ENCODE measurements at places on chromosomes 3 and 15.

DNA sequence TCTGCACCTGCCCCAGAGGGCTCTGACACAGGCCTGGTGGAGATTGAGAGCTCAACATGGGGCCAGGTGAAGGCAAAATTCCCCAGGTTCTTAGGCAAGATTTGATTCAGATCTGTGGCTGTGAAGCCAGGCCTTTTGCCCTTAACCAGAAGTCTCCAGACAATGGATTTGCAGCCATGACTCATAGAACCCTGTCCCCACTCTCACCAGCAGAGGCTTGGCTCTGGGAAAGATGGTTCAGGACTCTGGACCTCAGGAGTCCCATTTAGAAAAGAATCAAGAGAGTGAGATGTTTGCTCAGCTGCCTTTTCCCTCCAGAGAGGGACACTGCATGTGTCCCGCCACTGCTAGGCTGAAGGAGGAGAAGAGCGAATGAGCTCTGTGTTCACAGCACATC lies 361.4 kb upstream of the ICE2 start:
- no peaks in the 10 kb centered on the region for H3K36me3 ChIP-seq
- no peaks in the 10 kb centered on the region for H3K27me3 ChIP-seq
- H3K4me3 ChIP-seq, result peak overlapping the region; percentile 59
- H3K4me1 ChIP-seq, result peaks cover 78% of the 10 kb centered on the region

DNA sequence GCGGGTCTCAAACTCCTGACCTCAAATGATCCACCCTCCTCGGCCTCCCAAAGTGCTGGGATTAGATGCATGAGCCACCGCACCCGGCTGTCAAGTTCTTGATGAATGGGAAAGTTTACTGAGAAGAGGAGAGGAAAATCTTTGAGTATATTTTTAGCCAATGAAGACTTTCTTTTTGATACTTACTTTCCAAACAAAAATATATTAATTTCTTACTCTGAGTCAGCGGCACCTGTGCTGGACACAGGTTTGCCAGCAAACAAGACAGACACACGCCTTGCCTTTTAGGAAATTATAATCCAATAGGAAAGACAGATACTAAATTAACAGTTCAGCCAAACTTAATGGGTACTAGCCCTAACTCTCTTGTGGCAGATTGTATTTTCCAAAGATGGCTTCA lies 166.6 kb downstream of the SHQ1 start:
- H3K27me3 ChIP-seq, result no peaks in the 10 kb centered on the region
- DNase-seq, result no peak
- H3K36me3 ChIP-seq, result no peaks in the 10 kb centered on the region
- no peaks in the 10 kb centered on the region for H3K4me1 ChIP-seq

- no peak overlapping the region for H3K4me3 ChIP-seq
- no peak overlapping the region for H3K27ac ChIP-seq
- DNase-seq, result no peak
- H3K4me1 ChIP-seq, result no peaks in the 10 kb centered on the region
These were observed 364.9 kb upstream of the RBMS3 start for GRCh38 chr3:28915741-28916500.

GRCh38 chr15:67520321-67521028 lies 456 bp upstream of the C15orf61 start:
- peak overlapping the region; percentile 78 for H3K4me3 ChIP-seq
- H3K27ac ChIP-seq, result peak overlapping the region; percentile 69
- H3K36me3 ChIP-seq, result no peaks in the 10 kb centered on the region
- no peaks in the 10 kb centered on the region for H3K27me3 ChIP-seq
- peaks cover 13% of the 10 kb centered on the region for H3K4me1 ChIP-seq
- DNase-seq, result no peak

DNA sequence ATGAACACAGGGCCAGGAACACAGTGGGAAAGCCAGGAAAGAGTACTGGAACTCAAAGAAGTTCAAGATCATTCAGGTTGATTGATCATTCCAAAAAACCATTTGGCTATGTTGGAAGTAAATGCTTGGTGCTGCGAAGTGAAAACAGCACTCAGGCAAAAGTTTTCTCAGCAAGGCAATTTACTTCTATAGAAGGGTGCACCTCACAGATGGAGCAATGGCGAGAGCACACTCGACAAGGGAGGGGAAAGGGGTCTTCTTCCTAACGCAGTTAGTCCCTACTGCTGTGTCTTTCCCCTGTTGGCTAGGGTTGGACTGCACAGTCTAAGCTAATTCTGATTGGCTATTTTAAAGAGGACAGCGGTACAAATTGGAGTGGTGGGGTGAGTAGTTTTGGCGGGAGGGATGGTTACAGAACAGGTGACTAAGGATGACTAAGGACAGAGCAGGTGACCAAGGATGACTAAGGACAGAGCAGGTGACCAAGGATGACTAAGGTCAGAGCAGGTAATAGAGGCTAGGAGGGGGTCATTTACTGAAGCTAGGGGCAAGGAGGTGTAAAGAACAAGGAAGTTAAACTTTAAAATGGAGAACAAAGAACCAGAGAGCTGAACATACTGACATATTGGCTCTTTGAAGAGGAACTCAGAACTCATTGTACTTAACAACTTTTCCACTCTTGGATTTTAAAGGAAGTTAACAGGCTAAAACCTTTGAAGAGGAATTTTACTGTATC lies 43.3 kb downstream of the HOMER2 start:
- H3K4me3 ChIP-seq, result no peak overlapping the region
- no peak for DNase-seq
- H3K36me3 ChIP-seq, result no peaks in the 10 kb centered on the region
- no peaks in the 10 kb centered on the region for H3K27me3 ChIP-seq
- no peaks in the 10 kb centered on the region for H3K4me1 ChIP-seq

DNA sequence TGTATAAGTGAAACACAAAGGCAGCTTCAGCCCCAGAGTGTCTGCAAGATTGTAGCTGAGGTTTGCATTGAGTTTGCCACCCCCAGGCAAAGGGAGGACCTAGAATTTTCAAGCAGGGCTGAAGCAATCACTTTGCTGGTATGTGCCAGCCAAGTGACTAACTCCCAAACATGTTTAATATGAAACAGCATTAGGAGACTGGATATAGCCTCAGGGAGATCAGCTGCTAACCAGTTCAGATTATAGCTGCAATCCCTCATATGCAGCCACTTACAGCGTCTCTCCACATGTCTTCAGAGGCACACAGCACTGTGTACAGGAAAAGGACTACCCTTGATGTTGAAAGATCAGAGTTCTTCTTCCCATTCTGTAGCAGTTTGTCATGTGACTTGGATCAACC lies 38.4 kb upstream of the PPP2R3A start:
- H3K36me3 ChIP-seq, result no peaks in the 10 kb centered on the region
- no peak overlapping the region for H3K27ac ChIP-seq
- no peak overlapping the region for H3K4me3 ChIP-seq
- no peaks in the 10 kb centered on the region for H3K4me1 ChIP-seq

- H3K36me3 ChIP-seq, result no peaks in the 10 kb centered on the region
- no peak for DNase-seq
- H3K4me3 ChIP-seq, result no peak overlapping the region
These were observed 27.4 kb downstream of the SMAD6 start for GRCh38 chr15:66729331-66729951.

DNA sequence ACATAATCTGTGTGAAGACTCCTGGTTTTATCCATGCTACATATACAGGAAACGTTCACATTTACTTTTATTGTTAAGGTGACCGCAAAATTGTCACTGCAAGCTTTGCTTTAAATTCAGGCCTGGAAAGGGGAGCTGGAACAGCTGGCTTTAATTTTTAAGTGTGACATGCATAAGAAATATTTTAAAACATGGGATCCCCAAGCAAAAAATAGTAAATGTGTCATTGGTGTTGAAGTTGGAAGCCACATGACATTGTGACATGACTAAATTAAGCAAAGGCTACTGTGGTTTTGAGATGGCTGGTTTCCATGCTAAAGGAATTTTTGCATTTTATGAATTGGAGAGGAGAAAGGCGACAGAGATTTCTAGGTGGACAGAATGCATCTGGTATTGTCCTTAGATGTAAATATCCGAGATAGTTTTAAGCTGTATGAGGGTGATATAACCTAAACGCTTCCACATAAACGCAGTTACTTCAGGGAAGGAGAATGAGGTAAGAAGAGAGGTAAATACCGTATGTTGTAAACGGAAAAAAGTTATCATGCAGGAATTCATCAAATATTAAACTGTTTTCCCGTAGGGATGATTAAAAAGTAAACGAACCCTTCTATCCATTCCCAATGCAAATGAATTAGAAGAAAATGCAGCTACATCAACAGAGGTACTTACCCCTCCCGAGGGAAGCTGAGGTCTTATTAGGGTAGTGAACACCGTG lies 927 bp upstream of the FYTTD1 start:
- no peaks in the 10 kb centered on the region for H3K36me3 ChIP-seq
- DNase-seq, result no peak
- peaks cover 17% of the 10 kb centered on the region for H3K4me1 ChIP-seq
- H3K4me3 ChIP-seq, result peak overlapping the region; percentile 85
- H3K27me3 ChIP-seq, result no peaks in the 10 kb centered on the region

GRCh38 chr3:159726231-159726964 lies 262.2 kb upstream of the IL12A start:
- no peak overlapping the region for H3K4me3 ChIP-seq
- H3K4me1 ChIP-seq, result no peaks in the 10 kb centered on the region
- H3K27me3 ChIP-seq, result no peaks in the 10 kb centered on the region
- no peak for DNase-seq

DNA sequence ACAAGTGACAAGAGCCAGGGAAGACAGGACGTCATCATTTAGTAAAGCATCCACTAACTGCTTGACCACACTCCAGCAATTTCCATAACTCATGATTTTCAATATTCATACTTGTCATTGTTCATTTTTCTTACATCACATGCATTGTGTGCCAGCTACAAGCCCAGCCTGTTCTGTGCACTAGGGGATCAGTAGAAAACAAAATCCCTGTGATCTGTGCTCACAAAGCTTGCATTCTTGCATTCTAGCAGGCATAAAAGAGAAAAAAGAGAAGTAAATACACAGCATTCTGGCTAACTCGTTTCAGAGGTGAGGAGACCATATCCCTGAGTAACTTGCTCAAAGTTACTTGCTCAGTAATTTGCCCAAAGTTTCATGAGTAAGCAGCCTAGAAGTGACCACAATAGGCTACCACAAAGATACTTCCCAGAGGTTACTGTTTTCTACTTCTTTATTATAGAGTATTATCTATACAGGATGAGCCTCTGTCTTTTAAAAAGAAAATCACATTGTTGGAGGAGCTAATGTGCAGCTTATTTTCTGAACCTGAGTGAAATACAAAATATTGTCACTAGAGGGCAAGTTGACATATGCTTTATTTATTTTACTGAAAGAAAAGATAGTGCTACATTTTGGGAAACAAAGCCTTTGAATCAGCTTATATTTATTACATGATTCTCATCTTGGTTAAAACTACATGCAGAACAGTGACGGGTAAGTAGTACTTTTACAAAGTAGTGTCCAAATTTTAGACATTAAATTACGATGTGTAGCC lies 701.4 kb upstream of the LMCD1 start:
- no peak overlapping the region for H3K27ac ChIP-seq
- H3K36me3 ChIP-seq, result no peaks in the 10 kb centered on the region
- no peaks in the 10 kb centered on the region for H3K27me3 ChIP-seq
- no peak overlapping the region for H3K4me3 ChIP-seq
- DNase-seq, result no peak

DNA sequence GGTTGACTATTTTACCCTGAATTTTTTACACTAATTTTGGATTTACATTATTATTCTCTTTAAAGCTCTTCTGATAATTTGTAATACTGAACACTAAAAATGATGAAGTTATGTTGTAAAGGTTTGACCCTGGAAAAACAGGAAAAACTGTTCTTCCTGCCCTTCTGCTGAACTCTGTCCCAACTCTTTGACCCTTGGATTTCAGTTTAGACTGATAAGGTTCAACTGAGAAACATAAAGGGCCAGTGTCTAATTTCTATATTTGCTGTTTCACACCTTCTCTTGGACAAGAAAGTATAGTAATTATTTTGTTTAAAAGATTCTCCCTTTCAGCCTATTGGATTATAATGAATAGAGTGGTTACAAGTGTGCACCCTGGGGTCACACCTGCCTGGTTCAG lies 12.8 kb upstream of the TMOD3 start:
- H3K4me3 ChIP-seq, result no peak overlapping the region
- no peaks in the 10 kb centered on the region for H3K4me1 ChIP-seq
- no peaks in the 10 kb centered on the region for H3K36me3 ChIP-seq
- no peak for DNase-seq
- no peaks in the 10 kb centered on the region for H3K27me3 ChIP-seq
- no peak overlapping the region for H3K27ac ChIP-seq

DNA sequence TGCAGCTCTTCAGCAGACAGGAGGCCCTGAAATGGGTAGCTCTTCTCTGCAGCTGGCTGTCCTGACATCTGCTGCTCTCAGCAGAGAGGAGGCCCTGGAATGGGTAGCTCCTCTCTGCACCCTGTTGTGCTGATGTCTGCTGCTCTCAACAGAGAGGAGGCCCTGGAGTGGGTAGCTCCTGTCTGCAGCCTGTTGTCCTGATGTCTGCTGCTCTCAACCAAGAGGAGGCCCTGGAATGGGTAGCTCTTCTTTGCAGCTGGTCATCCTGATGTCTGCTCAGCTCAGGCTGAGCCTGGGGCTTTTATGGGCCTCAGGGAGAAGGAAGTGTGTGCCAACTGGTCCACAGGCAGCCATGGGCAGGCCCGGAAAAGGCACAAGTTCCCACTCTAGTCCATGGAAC lies 66.6 kb downstream of the PIK3CB start:
- H3K4me3 ChIP-seq, result no peak overlapping the region
- peaks cover 17% of the 10 kb centered on the region for H3K36me3 ChIP-seq
- H3K4me1 ChIP-seq, result peaks cover 4% of the 10 kb centered on the region
- H3K27me3 ChIP-seq, result no peaks in the 10 kb centered on the region

DNA sequence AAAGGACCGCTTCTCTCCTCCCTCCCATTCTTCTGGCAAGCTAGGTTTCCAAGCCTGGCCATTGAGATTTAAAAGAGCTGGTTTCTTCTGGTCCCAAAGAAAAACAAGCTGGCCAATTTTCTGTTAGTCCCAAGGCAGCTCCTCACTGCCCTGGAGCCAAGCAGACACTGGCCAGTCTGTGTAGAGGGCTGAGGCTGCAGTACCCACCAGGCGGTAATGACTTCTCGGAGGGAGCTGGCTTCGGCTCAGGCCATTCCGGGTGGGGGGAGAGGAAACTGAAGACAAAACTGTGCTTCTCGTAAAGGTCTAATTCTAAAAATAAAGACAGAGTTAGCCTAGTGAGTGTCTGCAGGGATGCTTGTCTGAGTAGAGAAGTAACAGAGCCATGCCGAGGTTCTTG lies 78.5 kb upstream of the SMAD3 start:
- DNase-seq, result no peak
- no peaks in the 10 kb centered on the region for H3K4me1 ChIP-seq
- no peak overlapping the region for H3K27ac ChIP-seq
- H3K27me3 ChIP-seq, result no peaks in the 10 kb centered on the region

DNA sequence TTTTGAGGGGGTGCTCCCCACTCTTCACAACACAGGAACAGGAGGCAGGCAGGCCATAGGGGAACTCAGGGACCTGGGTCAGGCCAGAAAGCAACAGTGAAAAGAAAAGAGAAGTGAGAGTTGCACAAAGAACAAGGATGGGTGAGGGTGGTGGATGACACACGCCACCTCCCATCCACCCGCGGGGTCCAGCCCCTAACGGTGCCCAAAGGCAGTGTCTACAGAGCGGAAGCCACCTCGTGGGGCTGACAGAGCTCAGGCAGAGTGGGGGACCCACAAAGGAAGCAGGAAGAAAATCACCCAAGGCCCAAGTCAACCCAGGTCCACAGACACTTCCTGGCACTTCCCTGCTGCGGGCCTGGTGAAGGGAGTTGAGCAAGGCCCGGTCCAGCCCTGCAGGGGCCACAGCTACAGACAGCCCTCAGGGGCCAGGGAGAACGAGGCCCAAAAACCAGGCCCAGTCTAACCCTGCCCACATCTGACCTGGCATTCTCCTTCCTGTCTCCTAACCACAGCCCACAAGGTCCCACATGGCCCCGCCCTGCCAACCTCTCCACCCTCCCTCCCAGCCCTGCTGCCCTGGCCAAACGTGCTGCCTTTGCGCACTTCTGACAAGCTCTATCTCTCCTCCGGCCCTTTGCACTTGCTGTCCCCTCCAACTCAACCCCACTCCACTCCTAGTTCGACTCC lies 5.9 kb downstream of the NUP210 start:
- H3K4me1 ChIP-seq, result peaks cover 85% of the 10 kb centered on the region
- peak overlapping the region; percentile 30 for H3K4me3 ChIP-seq
- peak; percentile 52 for DNase-seq
- H3K27me3 ChIP-seq, result no peaks in the 10 kb centered on the region
- H3K36me3 ChIP-seq, result peaks cover under 1% of the 10 kb centered on the region

All from CD4-positive, alpha-beta T cell (primary cell).